ENCODE measurements at places on chromosomes 12 and 14.
A peak's percentile ranks its signal among the peaks of the same experiment; 100 is the strongest.

DNA sequence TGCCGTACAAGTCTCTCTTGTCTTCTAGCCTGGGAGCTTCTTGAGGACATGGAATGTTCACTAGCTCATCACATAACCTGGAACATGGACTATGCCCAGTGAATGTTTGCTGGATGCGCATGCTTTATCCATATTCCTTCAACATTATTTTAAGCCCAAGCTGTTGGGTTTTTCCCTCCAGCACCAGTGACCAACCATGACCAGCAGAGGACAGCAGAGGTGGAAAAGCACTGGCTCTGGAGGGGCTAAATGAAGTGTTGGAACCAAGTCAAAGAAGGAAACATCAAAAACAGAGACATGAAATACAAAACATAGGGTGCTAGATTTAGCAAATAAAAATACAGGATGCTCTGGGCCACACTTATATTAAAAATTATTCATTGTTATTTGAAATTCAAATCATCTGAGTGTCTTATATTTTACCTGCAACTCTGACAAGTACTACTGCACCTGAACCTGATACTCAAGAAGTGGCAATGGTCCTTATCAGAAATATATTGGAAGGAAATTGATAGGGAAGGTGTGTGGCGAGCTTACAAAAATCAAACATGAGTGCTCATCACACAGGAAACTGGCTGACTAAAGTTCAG lies 23.1 kb upstream of the HELB start:
- DNase-seq: no peak

GRCh38 chr14:34355584-34356263 lies 106.3 kb downstream of the SPTSSA start:
- DNase-seq: no peak

- no peak for DNase-seq
Observed at GRCh38 chr12:105233041-105233905, 2.7 kb downstream of the APPL2 start.

DNA sequence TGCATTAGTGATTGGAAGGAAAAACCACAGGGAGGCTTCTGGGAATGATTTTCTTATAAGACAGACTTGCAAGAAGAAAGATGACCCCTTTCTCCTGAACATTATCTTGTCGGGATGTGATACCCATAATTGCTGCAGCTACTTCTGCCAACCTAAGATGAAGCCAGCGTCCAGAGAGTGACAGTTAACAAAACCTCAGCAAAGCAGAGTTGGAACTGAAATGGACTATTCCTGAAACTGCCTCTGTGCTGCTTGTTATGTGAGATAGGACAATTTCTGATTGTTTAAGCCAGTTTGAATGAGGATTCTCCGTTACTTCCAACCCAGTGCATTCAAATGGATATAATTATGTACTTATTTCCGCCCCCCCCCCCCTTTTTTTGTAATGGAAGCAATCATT lies 204.5 kb downstream of the ERC1 start:
- DNase-seq: no peak

GRCh38 chr14:22059201-22059600 lies 385.6 kb upstream of the OR4E1 start:
- no peak for DNase-seq

- no peak for DNase-seq
Observed at GRCh38 chr14:105357626-105358025, 40.7 kb upstream of the TEX22 start.

DNA sequence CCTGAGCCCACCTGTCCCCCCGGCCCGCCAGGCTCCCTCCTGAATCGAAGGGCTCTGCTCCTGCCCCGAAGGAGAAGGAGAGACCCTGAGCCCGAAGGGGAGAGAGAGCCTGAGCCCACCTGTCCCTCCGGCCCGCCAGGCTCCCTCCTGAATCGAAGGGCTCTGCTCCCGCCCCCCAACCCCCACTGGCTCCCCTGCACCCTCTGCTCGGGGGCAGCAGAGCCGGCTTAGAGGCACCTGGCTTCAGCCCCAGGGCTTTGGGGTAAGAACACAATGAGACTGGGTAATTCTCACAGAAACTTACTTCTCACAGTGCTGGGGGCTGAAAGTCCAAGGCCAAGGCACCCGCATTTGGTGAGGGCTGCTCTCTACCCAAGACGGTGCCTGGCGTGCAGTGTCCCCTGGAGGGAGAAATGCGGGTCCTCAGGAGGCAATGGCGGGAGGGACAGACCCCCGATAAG lies 53.1 kb upstream of the FBRSL1 start:
- DNase-seq: no peak

GRCh38 chr12:113812411-113813228 lies 153.5 kb downstream of the RBM19 start:
- no peak for DNase-seq

DNA sequence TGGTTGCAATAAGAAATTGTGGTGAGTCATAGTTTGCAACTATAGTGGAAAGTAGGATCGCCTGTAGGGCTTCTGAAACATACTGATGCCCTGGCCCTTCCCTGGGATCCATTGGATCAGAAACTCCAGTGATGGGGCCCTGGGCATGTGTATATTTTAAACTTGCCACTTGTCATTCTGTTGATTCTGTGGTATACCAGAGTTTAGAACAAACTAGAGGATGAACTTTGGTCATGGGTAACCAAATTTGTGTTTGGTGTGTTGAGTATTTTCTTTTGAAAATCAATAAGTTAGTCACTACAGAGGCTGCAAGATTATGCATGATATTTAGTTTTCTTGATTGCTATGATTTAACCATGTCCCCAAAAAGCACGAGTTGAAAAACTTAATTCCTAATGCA lies 142.2 kb downstream of the SLC15A5 start:
- DNase-seq: no peak

GRCh38 chr12:12521044-12521485 lies 41.6 kb downstream of the DUSP16 start:
- DNase-seq: no peak

DNA sequence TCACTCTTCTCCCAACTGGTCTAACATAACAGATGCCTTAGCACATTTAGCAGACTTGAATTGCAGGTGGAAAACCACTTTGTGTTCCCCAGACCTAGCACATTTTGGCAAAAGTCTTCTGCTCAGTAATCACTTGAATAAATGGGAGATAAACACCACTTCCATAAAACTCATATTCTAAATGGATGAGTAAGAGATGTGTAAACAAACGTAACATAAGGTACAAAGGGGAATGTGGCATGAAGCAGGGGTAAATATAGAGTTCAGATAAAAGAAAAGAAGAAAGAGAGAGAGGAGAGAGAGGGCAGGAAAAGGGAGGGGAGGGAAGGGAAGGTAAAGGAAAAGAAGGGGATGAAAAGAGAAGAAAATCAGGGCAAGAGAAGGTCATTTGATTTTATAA lies 17.0 kb upstream of the KERA start:
- no peak for DNase-seq

DNA sequence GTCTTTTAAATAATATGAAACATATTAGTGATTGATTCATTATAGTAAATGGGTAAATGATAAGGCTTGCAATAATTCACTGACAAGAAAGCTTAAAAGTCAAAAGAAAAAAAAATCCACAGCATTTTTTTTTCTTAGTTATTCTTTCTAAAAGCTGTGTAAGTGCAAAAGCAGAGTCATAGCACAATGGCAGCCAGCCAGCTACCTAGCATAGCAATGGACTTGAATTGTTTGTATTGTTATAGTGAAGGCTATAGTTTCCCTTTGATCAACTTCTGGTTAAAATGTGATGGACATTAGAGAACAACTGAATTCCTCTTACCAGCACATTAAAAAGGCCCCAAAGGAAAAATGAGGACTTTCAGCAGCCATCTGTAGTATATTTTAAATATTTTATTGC lies 232.1 kb downstream of the NAV3 start:
- DNase-seq: no peak

DNA sequence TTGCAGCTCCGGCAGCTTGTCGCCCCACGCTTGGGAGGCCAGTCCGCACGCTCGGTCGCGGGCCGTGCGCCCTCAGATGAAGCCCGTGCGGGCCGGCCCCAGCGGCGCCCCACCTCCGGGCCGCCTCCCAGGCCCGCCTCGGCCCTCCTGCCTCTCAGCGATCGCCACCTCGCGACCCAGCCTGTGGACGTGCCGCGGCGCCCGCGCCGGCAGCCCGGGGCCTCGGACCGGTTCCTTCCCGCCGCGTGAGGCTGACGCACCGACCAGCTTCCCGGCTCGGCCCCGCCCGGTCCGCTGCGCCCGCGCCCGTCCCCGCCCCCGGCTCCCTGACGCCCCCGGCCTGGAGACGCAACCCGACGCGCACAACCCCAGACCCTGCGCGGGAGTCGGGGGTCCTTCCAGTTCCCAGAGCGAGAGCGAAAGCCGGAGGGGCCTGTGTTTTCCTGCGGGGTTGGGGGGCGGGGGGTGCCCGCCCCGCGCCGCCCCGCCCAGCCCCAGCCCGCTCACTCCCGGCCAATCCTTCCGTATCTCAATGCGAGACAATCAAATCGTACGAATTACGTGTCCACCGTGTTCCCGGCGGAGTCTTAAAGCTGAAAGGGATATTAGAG lies at the start of gene ERO1A:
TSS of gene ERO1A (minus strand) at position 78 of the 611 bp plus-strand sequence. CDS start at position 1, 77 bp downstream.
- peak; percentile 42 for DNase-seq

DNA sequence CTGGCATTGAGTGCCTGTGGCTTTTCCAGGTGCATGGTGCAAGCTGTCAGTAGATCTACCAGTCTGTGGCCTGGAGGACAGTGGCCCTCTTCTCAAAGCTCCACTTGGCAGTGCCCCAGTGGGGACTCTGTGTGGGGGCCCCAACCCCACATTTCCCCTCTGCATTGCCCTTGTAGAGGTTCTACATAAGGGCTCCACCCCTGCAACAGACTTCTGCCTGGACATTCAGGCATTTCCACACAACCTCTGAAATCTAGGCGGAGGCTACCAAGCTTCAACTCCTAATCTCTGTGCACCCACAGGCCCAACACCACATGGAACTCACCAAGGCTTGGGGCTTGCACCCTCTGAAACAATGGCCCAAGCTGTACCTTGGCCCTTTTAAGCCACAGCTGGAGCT lies 102.7 kb upstream of the PLEKHG7 start:
- DNase-seq: no peak

DNA sequence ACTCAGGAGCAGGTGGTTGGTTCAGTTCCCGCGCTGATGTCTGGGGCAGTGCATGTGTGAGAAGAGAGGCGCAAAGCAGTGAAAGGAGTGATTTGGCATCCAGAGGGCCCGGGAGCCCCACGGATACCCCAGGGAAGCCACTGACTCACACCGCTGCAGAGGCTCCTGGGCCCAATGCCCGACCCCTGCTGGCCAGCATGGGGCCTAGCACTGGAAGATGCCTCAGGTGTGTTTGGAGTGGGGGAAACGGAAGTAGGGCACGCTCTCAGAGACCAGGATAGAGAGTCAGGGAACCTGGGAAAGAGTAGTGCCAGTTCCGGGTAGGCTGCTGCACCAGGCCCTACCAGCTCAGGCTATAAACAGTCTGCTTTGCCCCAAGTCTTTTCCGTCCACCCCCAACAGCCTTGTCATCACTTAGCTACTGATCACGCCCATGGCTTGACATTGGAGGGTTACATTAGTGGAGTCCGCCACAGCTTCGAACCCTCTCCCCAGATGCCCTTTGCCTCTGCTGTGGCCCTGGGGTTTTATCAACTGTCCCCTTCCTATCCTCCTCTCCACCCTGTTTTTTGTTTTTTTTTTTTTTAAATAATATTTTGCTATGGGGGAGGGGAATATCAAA lies 9.5 kb upstream of the CSAD start:
- no peak for DNase-seq

GRCh38 chr12:53352331-53353256 lies 16.4 kb upstream of the SP7 start:
- DNase-seq: peak; percentile 78

- DNase-seq: no peak
Observed at GRCh38 chr12:11758087-11758486, 108.6 kb downstream of the ETV6 start.

- no peak for DNase-seq
Observed at GRCh38 chr12:19856389-19856788, 417.1 kb downstream of the AEBP2 start.

DNA sequence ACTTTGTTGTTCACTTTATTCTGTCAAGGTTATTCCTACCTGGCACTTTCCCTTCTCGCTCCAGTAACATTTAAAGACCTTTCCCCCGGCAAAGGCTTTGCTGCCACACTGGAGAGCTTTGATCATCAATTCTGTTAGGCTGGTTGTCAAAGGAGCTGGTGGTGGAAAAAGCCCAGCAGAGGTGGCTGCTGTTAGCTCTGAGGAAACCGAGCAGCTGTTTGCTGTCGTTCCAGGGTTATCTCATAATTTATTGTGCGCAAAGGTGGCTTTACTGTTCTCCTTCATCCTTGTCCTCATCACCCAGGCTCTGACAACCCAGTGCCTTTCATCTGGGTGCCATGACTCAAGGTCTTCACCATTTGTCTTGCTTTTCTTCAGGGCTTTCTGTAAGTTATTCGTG lies 38.2 kb upstream of the CRADD start:
- no peak for DNase-seq

- no peak for DNase-seq
Observed at GRCh38 chr12:28611115-28611435, 420.8 kb downstream of the CCDC91 start.

- no peak for DNase-seq
Observed at GRCh38 chr12:52434760-52435530, 774 bp upstream of the KRT75 start.

GRCh38 chr14:70006699-70007098 lies 127.5 kb downstream of the SMOC1 start:
- no peak for DNase-seq

- no peak for DNase-seq
Observed at GRCh38 chr12:11482955-11483354, 87.6 kb upstream of the PRB2 start.

DNA sequence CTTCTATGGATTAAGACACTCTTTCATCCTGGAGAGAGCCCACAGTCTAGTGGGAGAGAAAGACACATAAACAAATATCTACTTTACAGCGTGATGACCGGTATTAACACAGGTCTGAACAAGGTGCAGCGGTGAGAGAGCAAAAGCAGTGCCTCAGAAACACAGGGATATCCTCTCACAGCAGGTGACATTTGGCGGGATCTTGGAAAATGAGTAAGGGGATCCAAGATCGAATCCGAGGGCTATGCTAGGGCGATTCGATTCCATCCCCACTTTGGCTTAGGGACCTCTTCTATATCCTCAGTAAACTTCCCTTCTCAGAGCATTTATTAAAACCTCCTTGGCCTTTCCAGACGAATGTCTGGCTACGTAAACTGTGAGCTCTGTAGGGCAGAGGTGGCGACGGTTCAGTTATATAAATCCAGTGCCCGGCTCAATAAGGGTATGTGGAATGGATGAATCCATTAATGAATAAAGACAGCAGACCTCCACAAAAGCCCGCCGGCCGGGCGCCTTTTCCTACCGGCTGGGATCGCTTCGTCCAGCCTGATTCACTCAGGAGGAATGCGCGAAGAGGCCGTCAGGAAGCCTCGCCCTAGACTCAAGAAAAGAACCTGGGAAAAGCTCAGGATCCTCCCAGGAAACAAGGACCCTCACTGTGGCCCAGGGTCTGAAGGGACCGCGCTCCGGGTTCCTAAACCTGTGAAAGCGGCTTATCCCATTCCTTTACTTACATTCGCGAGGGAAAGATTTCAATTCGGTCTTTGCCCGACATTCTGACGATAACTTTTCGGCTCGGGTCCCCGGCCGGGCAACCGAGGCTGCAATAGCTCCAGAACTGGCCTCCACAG lies 455 bp downstream of the ATP6V1D start:
- DNase-seq: no peak

Data from stimulated activated CD4-positive, alpha-beta T cell treated with anti-CD3 and anti-CD28 coated beads, Interleukin-15, amount 100 ng/mL, for 48 hours (primary cell).